ENCODE measurements at places on chromosomes 5 and 9.

GRCh38 chr9:135239100-135239768 is 151.8 kb downstream of the OLFM1 start:
- DNase-seq, result no peak

DNA sequence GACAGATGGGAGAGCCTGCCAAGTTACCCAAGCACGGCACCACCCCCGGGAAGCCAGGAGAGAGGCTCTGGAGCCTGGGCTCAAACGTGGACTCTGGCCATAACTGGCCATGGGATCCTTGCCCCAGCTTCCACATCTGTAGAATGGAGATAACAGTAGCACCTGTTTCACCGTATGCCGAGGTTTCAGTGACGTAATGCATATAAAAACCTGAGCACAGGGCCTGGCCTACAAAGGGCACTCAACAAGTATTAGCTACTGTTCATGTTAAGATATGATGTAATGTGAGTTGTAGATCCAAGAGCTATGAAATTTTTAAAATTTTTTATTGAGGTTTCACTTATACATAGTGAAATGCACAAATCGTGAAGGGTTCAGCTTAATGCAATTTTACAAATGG is 82.2 kb upstream of the BARHL1 start:
- no peak for DNase-seq

- no peak for DNase-seq
These were observed 25.3 kb downstream of the STXBP1 start for GRCh38 chr9:127637322-127637847.

DNA sequence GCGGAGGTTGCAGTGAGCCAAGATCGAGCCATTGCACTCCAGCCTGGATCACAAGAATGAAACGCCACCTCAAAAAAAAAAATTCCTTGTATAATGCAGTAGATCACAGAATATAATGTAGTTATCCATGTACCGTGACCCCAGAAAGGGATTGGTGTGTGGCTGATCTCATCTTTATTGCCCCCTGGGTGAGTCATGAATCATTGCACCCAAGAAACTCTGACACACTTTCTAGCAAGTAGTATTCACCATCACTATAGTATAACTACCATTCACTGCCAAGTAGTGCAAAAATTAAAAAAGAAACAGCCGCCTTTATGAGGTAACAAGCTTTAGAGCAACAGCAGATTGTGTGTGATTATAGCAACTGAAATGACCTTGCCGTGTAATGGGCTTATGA is 23.7 kb upstream of the ANKH start:
- peak; percentile 2 for DNase-seq

- no peak for DNase-seq
These were observed 134.7 kb upstream of the DMRT1 start for GRCh38 chr9:706606-707459.
